GM12891 (cell line): ENCODE measurements at places on chromosomes 4 and X.

DNA sequence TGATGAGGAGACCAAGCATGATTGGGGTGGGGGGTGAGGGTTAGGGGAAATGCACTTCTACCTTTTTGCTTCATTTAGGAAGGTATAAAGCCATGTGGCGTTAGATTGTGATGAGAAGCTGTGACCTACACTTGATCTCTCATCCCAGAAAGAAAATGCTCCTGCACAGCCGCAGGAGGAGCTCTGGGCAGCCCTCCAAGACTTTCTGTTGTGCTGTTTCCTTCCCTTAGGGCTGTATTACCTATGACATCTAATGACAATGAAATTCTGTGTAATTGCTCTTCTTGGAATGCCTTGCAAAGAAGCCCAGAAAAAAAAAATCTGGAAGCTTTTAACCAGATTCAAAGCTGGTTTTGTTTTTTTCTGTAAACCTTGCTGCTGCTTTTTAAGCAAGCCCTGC, 13.4 kb downstream of the PRPS2 start:
- DNase-seq: no peak

- no peak for DNase-seq
These were observed 232.6 kb downstream of the CBR4 start for GRCh38 chr4:168777277-168777965.

DNA sequence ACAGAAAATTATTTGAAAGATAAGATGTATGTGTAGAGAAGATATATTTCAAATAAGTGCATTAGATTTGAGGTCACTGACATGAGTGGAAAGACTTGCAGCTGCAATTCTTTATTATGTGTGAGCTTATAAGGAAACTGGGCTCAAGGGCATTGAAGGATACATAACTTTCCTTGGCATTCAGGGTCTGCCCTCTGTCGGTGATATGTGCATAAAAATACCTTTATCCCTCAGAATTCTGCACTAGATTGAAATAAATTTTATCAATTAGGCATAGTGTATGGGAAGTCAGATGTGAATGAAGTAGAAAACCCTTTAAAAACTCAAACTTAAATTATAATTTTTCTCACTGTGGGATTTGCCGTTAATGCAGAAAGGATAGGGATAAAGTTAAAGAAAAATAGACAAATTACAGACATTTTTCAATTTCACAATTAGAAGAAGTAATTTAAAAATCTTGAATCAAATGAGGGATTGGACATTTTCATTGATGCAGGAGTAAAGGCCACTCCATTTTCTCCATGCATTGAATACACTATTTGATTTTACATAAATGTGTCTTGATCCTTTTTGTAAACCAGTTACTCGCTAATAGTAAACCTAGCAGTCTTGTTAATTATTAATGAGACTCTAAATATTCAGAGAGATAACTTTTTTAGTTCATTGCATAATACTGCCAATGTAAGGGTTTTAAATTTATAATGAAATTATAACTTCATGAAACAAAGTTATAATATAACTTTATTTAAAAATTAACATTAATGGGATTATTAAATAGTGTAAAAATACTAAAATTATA, 21.0 kb upstream of the ETNPPL start:
- no peak for DNase-seq

DNA sequence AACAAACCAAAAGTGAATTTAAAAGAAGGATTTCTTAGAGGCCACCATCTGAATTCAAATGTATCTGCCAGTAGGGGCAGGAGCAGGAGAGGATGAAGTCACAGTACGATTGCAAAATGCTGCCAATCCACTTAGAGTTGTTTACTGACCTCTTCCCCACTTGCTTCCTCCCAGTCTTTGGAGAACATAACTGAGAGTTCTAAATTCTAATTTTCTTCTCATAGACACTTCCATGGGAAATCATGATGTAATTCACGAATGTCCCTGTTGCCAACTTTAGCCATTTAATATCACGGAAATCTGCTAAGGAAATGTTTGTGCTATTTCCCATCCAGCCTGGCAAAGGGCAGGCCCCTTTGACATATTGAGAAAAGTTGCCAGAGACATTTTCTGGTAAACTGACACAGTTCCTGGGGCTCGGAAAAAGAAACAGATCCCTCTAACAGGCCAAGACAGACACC, 33.6 kb upstream of the NOCT start:
- no peak for DNase-seq

GRCh38 chrX:46461660-46462191, 83.5 kb downstream of the ZNF674 start:
- no peak for DNase-seq

GRCh38 chrX:38552721-38553120, 8.6 kb upstream of the TSPAN7 start:
- no peak for DNase-seq

- no peak for DNase-seq
These were observed 30.7 kb upstream of the RPS6KA6 start for GRCh38 chrX:84218726-84219125.

DNA sequence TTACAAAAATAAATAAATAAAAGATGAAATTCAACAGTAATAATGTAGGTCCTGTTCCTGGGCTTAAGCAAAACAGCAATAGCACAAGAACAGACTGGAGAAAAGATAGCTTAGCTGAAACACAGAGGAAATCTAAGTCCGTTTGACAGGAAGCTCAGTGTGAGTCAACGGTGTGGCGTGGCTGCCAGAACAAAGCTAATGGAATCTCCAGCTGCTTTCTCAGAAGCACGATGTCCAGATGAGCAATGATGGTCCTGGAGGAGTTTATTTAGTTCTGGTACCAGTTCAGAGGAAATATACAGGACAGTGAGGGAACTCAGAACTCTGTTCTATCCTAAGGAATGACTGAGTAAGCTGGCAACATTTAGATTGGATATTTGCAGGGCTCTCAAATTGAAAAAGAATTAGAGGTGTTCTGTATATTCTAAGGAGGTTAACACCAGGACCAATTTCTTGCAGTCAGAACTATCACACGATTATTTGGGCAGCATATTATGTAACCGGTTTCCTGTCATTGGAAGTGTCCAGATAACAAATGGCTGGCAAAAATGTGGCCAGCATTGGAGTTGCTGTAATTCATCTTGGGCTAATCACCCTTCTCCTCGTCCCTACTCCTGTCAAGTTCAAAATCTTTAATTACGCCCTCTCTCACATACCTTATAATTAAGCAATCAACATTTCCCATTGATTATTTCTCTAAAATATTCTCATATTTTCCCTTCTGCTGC, 12.7 kb downstream of the GAB3 start:
- DNase-seq: no peak

DNA sequence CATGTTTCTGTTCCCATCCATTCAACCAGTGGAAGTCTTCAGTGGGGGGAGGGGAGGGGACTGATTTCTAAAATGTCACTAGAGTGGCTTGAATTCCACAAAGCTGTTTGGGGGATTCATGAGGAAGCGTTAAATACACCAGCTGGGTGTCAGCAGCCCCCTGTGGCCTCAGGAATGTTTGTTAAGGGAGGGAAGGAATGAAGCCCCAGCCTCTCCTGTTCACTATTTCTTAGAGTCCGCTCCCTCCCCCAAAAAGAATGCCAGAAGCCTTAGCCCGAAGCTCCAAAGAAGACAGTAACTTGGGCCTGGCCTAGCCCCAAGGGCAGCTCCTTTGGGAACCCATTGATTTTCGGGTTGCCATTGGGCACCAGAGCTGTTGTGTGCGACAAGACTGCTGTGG, 3.3 kb downstream of the SHROOM2 start:
- DNase-seq: no peak

GRCh38 chrX:13053171-13053570, 8.8 kb upstream of the FAM9C start:
- DNase-seq: no peak

GRCh38 chr4:156815717-156816359, 155.8 kb downstream of the PDGFC start:
- DNase-seq: no peak

DNA sequence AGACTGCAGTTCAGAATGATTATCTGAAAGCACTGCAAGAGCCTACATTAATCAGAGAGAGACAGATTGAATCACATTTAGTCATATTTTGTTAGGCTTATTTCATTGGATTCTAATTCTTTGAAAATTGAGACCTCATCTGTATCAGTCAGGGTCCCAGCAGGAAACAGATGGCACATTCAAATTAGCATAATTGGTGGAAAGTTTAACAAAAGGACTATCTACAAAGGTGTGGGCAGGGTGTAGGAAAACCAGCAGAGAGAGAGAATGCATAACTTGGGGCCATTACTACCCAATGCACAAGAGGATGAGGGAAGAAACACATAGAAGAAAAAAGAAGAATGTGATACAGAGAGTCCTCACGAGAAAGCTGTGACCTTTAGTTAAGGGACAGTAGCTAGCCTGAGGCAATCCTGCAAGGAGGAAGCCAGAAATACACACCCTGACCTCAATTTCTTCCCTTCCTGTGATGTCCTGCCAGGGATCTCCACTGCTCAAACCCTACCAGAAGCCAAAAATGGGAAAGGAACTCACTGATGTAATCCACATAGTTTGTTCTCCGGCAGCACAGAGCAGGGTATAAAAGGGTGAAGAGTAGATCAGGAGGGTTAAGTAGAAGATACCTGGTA, 17.7 kb upstream of the XKRX start:
- DNase-seq: no peak

DNA sequence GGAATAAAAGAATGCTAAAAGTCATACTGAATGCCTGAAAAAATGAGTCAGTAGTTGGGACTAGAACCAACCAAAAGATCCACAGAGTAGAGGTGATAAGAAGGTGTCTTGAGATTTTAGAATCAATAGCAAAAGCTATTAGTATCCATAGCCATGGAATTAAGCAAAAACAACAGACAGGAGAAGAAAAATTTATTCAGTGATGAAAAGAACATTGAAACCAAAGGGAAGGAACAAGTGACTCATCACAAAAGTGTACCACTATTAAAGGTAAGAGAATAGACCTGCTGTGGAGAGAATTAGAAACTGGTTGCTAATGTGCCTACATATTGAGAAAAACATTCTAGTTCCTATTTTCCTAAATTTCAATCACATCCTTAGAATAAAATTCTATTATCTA, 182.0 kb upstream of the NEIL3 start:
- no peak for DNase-seq

GRCh38 chrX:13077168-13077567, 32.7 kb upstream of the FAM9C start:
- DNase-seq: no peak

DNA sequence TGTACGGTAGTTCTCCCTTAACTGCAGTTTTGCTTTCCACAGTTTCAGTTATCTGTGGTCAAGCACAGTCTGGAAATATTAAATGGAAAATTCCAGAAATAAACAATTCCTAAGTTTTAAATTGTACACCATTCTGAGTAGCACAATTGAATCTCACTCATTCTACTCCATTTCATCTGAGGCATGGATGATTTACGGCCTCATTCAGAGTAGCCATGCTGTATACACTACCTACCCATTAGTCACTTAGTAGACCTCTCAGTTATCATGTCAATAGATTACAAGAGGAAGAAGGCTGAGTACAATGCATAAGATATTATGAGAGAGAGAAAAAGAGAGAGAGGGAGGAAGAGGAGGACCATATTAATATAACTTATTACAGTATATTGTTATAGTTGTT, 77.5 kb downstream of the ENOX2 start:
- no peak for DNase-seq
